Muscle of leg (tissue), 16 donors: ENCODE measurements at places on chromosomes 12 and 14. TPM values are rescaled to one million over a fixed set of nuclear protein-coding genes. Genes with fewer than 3 reads are reported as not detected.

ZNF605 gene
- total RNA-seq = 14.9 TPM

ACOT4 gene
- total RNA-seq = 0.31 TPM

SPIC gene
- total RNA-seq = not detected

TCL1B gene
- not detected for total RNA-seq

TMBIM6 gene
- total RNA-seq = 211 TPM

KRT85 gene
- total RNA-seq = not detected

SYCP3 gene
- total RNA-seq = 0.13 TPM

FOXG1 gene
- total RNA-seq = under 0.01 TPM

ERBB3 gene
- total RNA-seq = 126 TPM

CLEC2A gene
- total RNA-seq = not detected

MUCL1 gene
- total RNA-seq = not detected

AHNAK2 gene
- total RNA-seq = 21.6 TPM

CPNE6 gene
- total RNA-seq = not detected

NCOR2 gene
- total RNA-seq = 48.1 TPM

YAF2 gene
- 33.2 TPM for total RNA-seq

ZNF385A gene
- total RNA-seq = 2.7 TPM

KRT78 gene
- total RNA-seq = not detected

CD163L1 gene
- total RNA-seq = 9.4 TPM

TRIM9 gene
- total RNA-seq = 0.49 TPM

GPR135 gene
- total RNA-seq = 2.3 TPM

ESPL1 gene
- 4.0 TPM for total RNA-seq

NEUROD4 gene
- under 0.01 TPM for total RNA-seq

POTEM gene
- not detected for total RNA-seq

MBD6 gene
- total RNA-seq = 11.0 TPM

ING4 gene
- 59.5 TPM for total RNA-seq
